Stimulated activated CD4-positive, alpha-beta T cell treated with anti-CD3 and anti-CD28 coated beads, Interleukin-15, amount 100 ng/mL, for 1 hour (primary cell): ENCODE measurements at places on chromosomes 2 and 18.

DNA sequence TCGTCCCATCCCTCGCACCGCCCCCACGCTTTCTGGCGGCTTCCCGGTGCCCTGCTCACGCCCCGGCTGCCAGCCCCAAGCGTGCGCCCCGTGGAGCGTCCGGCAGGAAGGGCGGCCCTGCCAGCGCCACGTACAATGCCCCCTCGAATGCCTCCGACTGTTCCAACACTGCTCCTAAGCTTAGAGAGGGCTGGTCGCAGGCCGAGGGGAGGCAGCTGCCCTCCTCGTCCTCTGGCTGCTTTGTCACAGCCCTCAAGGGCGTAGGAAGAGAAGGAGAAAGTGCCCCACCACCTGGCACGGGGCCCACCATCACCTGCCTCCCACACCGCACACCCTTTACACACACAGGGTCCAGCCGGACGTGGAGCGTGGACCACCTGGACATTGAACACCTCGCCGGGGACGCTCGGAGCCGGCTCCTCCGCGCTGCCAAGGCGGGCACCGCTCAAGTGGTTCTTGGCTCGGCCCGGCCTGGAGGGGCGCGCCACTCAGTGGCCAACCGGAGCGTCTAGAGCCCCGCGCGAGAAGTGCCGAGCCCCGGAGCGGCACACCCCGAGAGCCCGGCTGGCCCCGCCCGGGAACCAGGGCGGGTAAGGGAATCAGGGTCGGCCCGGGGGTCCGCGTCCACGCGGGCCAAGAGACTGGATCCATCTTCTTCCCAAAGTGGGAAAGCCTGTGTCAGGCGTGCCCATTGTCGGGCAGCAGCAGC lies 830 bp downstream of the DNER start:
- no peak for DNase-seq

DNA sequence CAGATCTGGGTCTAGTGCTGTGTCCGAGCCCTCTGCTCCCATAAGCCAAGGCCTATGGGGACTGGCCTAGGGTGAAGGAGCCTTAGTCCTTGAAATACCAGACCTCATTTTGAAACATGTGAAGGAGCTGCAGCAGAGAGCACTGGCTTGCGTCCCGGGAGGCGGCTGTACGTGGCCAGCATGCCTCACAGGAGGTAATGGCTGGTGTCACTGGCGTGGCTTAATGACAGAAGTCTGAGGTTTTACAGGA lies 72.7 kb upstream of the OTOS start:
- no peak for DNase-seq

DNA sequence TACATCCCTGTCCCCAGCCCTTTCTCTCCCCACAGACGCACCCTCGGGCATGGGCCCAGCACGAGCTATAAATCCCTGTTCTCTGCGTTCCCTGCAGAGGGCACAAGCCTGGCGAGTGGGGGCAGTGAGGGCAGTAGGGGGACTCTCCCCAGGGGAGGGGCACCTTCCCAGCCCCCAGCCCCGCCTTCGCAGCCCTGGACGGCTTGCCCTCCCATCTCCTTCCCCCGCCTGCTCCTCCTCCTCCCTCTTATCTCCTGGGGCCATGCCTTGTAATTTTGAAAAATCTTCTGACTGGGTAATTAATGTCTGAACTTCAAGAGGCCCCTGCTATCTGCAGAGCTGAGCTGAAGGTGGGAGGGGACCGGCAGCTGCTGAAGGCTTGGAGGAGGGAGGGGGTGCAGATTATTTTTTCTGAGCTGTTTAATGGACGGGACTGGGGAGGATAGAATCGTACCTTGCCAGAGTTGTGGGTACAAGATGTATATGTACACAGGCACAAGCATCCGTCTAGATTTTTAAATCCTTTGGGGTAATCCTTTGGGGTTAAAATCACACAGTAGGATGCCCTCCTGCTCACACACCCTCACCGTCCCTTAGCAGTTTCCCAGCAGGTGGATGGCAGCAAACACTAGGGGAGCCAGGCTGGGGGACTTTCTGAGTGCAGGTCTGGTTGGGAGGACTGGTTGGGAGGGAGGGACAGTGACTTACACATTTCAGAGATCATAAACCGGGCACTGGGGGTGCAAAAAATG lies 121.9 kb downstream of the SMAD7 start:
- no peak for DNase-seq

GRCh38 chr2:119545754-119546446 lies 1.7 kb downstream of the CFAP221 start:
- DNase-seq, result no peak

DNA sequence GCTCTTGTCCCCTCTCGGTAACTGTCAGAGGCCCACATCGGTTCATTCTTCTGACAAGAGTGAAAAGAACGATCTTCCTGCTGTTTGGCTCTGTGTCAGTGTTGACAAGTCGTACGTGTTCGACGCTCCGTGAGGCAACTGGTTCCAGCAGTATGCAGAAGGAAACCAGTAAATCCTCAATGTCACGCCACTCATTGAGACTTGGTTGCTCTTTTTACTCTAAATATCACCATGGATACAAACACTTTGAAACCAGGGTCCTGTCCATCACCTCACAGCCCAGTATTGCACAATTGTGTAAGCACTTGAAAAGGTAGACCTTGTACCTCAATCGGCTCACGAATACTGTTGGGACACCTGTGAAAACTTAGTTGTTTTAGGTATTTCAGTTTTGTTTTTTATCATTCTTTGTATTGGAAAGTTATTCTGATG lies 136.4 kb downstream of the ZNF407 start:
- DNase-seq, result no peak

- DNase-seq, result no peak
Observed at GRCh38 chr2:226124548-226125011, 675.0 kb downstream of the IRS1 start.

DNA sequence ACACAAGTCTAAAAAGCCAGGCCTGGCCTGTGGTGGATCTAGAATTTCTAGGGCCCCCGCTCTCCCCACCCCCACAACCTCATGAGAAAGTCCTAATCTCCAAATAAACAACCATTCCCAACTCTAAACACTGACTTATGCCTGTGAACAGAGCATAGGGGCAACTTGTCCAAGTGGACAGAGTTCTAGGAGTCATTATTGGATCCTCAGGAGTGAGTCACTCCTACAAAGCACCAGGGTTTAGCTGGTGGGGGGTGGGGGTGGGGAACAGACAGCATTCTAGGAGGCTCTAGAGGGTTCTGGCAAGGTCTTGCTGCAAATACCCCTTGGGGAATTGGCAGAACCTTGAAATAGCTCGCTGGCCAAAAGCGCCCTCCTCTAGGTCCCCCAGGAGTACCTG lies 83.3 kb downstream of the ZCCHC2 start:
- no peak for DNase-seq

DNA sequence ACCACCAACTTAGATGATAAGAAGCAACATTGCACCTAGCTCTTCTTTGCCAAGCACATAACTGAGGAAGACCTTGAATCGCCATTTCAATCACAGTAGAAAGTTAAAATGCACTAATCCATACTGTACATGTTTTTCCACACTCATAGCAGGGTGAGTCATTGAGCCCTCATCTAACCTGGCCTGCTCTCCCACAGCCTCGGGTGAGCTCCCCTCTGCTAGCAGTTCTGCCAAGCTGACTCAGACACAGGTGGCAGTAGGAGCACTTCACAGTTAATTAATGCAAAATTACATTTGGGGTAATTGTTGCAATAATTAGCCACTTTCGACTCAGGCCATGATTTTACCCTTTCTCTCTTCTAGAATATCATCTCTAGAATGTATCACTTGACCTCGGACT lies 1632.8 kb upstream of the CELF4 start:
- DNase-seq, result no peak

GRCh38 chr2:60453301-60453700 lies 100.2 kb downstream of the BCL11A start:
- DNase-seq, result no peak

GRCh38 chr18:56127322-56128099 lies 510.9 kb downstream of the TXNL1 start:
- DNase-seq, result no peak

- DNase-seq, result no peak
Observed at GRCh38 chr2:182366628-182367027, 60.2 kb downstream of the PDE1A start.

DNA sequence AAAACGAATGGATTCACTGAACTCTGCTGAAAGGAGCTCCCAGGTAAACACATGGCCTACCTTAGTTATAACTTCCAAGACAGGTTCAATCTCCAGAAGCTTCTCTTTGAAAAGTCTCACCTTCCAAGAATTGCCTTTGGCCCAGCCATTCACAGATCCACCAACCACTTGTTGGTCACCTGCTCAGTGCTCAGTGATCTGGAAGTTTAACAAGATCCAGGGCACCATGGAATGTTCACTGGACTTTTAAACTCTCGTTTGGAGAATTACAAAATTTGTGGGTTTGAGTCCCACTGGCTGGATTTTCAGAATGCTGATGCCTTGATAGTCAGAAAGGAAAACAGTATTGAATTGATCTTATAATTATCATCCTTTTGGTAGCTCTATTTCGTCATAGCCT lies 9.4 kb downstream of the GPR39 start:
- DNase-seq, result no peak

DNA sequence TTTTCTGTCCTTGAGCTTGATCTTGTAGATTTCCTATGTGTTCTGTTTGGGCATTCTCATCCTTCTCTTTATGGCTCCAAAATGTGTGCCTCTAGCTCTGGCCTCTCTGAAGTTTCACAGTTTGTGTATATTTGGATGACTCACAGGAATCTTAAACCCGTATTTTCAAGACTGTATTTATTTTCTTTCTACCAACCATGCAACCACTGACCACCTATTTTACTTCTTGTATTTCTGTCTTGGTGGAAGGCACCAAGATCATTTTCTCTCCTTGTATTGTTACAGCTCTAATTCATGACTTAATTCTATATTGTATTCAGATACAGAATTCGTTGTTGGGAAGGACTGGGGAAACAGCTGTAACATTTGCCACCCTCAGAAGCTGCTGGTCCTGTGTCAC lies 39.5 kb downstream of the ACSL3 start:
- no peak for DNase-seq

DNA sequence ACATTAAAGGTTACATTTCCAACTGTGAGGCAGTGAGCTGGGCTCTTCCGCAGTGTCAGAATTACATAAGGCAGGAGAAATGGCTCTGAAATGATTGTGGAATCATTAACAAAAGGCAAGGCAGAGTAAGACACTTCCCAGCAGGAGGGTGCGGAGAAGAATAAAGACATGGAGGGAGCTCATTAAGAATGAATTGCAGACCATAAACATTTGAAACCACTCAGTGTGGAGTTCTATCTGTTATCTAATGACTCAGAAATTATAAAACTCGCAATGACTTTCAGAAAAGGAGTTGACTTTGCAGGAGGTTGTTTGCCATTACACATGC lies 77.0 kb downstream of the SMIM21 start:
- no peak for DNase-seq

GRCh38 chr2:31037058-31037457 lies 101.2 kb downstream of the GALNT14 start:
- no peak for DNase-seq

DNA sequence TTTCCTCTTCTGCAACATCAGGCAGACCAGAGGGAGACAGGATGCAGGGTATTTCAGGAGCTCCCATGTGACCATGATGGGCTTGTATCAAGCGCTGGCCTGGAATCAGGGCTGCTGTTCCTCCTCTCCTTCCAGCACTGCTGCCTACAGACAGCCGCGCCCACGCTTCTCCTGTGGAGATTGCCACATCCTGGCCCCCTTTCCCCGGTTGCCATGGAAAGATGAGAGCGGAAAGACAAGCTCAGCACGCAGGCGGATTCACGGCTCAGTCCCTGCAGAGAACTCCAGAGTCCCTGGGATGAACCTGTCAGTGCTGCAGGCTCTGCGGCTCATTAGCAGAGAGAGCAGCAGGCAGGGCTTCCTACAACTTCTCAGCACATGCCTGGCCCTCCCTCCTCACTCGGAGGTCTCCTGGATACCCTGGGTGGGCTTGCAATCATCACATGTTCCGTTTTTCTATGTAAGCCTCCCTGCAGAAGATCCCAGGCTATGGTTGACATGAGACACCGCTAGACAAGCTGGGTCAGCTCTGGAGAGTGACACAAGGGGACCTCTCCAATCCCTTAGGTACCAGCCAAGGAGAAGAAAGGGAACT lies 497.8 kb upstream of the MYT1L start:
- DNase-seq, result no peak

DNA sequence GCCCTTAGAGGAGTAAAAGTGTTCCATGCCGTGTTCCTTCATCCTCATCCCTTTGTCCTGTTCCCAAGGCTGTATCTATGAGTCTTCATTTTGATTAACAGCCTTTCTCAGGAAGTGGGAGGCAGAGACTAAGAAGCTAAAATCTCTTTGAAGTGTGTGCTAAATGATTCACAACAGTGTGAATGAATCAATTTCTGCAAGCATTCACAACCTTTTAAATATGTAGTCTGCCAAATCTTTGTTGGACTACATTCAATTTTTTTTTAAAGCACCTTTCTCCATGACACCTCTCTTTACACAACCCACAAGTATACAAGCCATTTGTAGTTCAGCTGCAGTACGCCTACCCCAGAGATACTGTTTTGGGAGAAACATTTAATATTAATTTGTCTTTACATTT lies 408.6 kb upstream of the FANCL start:
- DNase-seq, result no peak

GRCh38 chr2:85504778-85505261 lies 34.1 kb upstream of the MAT2A start:
- DNase-seq, result no peak

GRCh38 chr2:39359453-39360038 lies 77.5 kb downstream of the MAP4K3 start:
- DNase-seq, result no peak

DNA sequence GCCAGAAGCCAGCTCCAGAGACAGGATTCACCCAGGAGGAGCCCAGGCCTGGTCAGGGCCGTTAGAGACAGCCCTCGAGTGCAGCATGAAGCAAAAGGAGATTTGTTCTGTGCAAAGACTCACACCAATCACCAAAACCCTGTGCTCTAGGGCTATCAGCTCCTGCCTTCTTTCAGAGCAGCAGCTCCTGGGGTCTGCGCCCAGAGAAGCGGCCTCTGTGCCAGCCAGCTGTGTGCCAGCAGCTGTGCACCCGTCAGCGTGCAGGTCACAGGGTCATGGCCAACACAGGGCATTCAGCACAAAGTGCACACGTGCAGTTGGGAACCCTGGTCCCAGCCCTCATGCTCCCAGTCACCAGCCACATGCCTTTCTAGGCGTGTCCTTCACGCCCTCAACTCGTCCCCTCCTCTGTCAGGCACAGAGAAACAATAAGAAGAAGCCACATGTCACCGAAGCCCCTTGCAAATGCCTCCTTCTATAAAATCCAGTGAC lies 49.3 kb downstream of the ZNF516 start:
- DNase-seq, result no peak

- no peak for DNase-seq
Observed at GRCh38 chr18:63422864-63423304, 608 bp upstream of the VPS4B start.

DNA sequence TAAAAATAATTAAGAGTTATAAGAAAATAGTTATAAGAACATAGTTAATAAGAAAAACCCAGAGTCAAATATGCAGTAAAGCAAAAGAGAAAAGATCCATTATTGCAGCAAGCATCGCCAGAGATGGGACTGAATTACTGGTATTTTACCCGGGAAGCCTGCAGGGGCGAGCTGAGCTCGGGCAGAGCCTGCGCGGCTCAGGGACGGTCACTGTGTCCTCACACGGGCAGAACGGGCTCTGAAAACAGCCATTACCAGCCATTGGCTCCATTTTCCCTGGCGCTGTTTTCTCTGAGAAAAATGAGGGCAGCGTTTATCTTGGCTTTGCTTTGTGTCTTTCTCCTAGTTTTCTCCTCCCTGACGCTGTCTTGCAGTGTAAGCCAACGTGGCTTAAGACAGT lies 95.3 kb upstream of the ALKAL2 start:
- DNase-seq, result no peak
